Lower leg skin (tissue), 4 donors: ENCODE measurements at places on chromosomes 6 and 20. TPM values are rescaled to one million over a fixed set of nuclear protein-coding genes. Genes with fewer than 3 reads are reported as not detected.

DNA sequence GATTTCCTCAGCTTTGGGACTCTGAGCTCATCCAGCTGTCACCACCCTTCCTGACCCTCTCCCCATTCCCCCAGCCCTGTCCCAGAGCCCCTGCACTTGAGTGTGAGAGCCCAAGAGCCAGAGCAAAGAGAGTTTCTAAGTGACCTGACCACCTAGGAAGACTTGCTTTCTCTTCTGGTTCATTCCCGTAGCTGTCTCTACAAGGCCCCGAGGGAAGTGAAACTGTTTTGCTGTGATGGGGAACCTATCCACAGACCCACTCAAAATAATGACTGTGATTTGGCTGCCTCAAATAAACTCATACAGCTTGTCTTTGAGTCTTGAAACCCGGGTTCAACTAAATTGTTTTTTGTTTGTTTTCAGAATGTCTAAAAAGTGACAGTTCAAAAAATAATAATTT is 74.6 kb upstream of the XRN2 start:
- peak; percentile 63 for DNase-seq

- DNase-seq = no peak
Observed at GRCh38 chr6:87481931-87482330, 9.2 kb downstream of the SLC35A1 start.

- DNase-seq = no peak
Observed at GRCh38 chr6:108502832-108503231, 57.9 kb upstream of the FOXO3 start.

DNA sequence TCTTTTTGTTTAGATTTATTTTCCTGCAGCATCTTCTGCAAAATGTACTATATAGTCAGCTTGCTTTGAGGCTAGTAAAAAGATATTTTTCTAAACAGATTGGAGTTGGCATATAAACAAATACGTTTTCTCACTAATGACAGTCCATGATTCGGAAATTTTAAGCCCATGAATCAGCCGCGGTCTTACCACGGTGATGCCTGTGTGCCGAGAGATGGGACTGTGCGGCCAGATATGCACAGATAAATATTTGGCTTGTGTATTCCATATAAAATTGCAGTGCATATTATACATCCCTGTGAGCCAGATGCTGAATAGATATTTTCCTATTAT is 3.2 kb downstream of the FOXC1 start:
- DNase-seq = no peak

DNA sequence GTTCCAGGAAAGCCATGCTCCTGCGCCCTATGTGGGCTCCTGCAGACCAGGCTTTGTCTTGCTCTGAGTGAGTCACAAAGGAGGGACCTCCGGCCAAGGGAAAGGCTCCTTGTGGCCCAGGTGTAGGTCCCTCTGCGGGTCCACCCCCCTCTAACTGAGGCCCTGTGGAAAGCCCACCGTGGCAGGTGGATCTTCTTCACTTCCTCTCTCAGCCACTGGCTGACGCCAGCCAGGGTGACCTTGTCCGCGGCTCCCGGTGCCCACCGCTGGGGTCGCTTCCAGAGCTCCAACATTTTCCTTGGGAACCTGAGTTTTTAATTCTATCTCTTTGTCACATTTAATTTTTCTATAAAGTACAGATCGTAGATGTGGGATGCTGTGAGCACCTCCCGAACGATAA is 54.1 kb downstream of the SMOC2 start:
- DNase-seq = no peak

TPX2 gene
- 5.9 TPM for total RNA-seq

TSPO2 gene
- not detected for total RNA-seq

ZNF165 gene
- total RNA-seq = 1.4 TPM

MYH7B gene
- 0.27 TPM for total RNA-seq

- DNase-seq = no peak
Observed at GRCh38 chr6:13402711-13403110, 74.4 kb upstream of the TBC1D7 start.

RIPOR3 gene
- total RNA-seq = 1.8 TPM

- no peak for DNase-seq
Observed at GRCh38 chr20:5074232-5074674, 45.5 kb downstream of the PCNA start.

IL17A gene
- not detected for total RNA-seq

FAM162B gene
- total RNA-seq = 2.9 TPM

DNA sequence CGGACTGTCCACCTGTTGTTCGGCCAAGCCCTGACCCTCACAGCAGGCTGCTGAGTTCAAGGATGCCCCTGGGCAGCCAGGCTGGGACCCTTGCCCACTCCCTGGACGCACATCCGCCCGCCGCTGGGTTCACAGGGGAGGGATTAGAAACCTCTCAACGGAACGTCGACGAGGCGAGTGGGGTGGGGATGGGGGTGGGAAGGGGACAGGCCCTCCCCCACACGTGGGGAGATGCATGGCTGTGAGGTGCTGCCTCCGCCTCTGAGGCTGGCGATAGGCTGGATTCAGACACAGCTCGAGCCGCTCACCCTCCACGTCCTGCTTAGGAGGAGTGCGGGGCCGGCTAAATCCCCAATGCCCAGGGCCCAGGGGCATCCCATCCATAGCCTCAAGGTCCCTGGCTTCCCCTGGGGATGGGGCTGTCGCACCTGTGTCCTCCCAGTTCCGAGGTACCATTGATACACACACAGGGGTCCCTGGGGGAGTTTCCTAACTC is 90.6 kb upstream of the BHLHE23 start:
- no peak for DNase-seq

PPP1R14C gene
- 137 TPM for total RNA-seq

SAPCD1 gene
- total RNA-seq = 25.3 TPM

DNA sequence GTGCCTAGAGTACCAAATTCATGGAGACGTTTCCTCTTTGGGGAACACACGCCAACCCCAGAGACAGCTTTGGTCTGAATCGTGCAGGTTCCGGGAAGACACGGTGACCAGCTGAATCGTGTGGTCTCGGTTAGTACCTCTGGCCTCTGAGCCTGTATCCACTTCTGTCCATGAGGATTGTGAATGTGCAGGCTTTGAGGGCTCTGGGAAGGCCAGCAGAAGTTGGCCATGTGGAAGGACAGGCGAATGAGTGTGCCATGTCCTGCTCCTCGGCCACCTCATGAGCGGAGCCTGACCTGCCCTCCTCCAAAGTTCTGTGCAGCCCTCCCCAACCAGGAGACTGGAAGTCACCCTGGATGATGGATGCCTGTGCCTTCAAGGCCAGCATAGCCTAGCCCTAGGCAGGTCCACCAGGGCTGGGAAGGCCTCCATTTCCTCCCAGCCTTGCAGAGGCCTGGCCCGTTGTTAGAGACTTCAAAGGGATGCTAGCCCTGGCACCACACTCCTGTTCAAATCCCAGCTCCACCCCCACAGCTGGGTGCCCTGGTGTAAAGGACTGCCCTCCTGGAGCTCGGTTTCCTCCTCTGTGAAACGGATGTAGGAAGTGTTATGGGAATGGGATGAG is 1.7 kb upstream of the TMEM74B start:
- no peak for DNase-seq

DNA sequence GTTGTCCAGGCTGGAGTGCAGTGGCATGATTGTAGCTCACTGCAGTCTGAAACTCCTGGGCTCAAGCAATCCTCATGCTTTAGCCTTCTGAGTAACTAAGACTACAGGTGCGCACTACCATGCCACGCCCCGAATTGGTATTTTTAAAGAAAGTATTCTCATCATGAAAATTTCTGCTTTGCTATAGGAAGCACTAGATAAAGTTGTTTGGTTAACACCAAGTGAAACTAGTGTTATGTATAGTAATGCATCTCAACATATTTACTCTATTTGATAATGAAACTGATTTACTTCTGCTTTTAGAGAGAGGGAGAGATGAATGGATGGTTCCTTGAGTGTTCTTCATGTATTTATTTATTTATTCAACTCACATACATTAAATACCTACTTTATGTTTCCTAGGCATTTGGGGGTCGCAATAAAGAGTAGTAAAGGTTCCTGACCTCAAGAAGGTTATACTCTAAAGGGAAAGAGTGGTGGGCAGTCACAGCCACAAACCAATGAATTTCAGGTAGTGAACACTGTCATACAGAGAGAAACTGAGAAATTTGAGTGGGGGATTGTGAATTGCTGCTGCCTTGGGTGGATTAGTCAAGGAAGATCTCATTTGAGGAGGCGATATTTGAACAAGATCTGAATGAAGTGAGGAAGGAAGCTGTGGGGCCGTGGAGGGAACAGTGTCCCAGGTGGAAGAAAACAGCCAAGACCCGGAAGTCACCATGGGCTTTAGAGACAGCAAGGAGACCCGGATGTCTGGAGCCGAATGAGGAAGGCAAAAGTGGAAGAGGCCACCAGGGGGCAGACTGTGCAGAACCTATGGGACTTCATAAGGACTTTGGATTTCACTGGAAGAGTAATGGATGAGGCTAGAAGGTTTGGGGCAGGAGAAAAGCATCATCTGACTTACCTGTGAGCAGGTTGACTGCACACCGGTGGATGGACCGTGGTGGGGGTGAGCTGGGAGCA is 185.6 kb downstream of the TSHZ2 start:
- no peak for DNase-seq

GRCh38 chr20:41483553-41483930 is 116.9 kb upstream of the EMILIN3 start:
- no peak for DNase-seq

- no peak for DNase-seq
Observed at GRCh38 chr20:32796981-32797451, 22.7 kb upstream of the MAPRE1 start.

DNA sequence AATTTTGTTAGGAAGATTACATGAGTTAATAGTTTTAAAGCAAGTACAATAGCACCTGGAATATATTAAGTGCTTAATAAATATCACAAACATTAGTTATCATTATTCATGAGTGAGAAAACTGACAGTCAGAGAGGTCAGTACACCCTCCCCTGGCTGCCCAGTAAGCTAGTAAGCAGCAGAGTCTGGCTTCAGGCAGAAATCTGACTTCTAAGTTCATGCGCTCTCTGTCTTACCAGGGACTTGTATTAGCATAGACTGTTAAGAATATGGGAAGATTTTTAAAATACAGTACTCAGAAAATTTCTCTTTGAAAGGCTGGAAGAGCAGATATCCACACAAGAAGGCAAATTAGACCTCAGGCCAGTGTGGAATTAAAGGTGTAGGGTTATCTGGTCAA is 40.8 kb downstream of the BCAS1 start:
- DNase-seq = no peak

- DNase-seq = no peak
Observed at GRCh38 chr6:106413016-106413415, 52.5 kb downstream of the CRYBG1 start.

CALHM4 gene
- total RNA-seq = not detected

F13A1 gene
- 7.8 TPM for total RNA-seq

- DNase-seq = no peak
Observed at GRCh38 chr20:19347943-19348456, 135.6 kb downstream of the SLC24A3 start.

- DNase-seq = peak; percentile 83
Observed at GRCh38 chr6:6803180-6803977, 214.9 kb downstream of the LY86 start.

MMP24 gene
- 0.27 TPM for total RNA-seq

DNA sequence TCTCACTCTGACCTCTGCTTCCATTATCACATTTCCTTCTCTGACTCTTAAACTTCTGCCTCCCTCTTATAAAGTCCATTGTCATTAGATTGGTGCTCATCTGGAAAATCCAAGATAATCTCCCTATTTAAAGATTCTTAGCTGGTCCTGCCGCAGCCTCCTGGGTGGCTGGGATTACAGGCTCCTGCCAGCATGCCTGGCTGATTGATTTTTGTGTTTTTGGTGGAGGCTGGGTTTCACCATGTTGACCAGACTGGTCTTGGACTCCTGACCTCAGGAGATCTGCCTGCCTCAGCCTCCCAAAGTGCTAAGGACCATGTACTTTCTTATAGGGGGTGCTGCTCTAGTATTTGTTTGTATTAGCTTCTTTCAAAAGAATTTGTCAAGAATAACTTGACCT is 5.3 kb upstream of the RPF2 start:
- DNase-seq = no peak

DNA sequence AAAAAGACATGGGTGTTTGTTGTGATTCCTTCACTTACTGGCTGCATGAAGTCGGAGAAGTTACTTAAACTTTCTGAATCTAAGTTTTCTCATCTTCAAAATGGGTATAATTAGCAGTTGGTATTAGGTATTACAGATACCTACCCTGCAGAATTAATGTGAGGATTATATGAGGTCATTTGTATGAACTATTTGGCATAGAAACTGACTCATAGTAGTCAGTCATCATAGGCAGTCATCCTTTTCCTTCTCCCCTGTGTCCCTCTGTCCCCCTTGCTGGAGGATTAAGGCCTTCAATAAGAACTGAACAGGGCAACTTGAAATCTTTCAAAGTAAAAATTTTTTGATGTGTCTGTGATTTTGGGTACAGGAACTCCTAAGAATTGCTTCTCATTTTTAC is 26.3 kb downstream of the RALGAPB start:
- DNase-seq = no peak

CYP24A1 gene
- total RNA-seq = 0.10 TPM

GRCh38 chr6:46583721-46584120 is 68.9 kb downstream of the CYP39A1 start:
- DNase-seq = no peak

DNA sequence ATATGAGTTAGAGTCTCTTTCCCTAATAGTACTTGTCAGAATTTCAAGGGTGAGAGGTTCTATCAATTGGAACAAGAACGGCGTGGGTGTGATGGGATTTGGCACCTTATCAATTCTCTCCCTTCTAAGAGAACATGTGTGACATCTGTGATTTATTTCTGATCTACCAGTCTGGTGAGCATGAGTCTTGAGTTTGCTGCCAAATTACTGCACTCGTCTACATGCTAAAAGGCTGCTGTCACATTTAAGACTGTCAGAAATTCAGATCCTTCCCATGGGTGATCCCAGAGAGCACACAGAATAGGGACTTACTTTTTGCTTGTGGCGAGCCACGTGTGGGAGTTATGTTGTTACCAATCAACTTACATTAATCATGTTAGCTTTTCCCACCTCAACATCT is 370.2 kb upstream of the SASH1 start:
- DNase-seq = no peak

GRCh38 chr6:80341330-80341729 is 234.9 kb downstream of the BCKDHB start:
- DNase-seq = no peak

BTBD9 gene
- total RNA-seq = 15.8 TPM

DNA sequence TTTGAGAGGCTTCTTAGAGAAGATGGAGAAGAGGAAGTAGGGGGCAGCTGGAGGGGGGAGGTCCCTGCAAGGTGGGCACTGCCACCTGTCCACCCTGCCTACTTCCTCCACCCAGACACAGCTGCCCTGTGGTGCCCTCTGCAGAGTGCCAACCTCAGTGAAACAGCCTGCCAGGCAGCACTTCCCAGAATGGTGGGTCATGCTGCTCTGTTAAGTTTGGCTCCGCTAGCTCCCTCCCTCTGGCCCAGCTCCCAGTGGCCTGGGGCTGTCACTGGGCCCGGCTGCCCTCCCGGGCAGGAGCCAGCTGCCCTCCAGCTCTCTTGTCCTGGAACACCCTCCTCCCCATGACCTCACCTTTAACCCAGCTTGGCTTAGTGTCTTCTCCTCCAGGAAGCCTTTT is 5.1 kb upstream of the EPB41L1 start:
- DNase-seq = no peak

DNA sequence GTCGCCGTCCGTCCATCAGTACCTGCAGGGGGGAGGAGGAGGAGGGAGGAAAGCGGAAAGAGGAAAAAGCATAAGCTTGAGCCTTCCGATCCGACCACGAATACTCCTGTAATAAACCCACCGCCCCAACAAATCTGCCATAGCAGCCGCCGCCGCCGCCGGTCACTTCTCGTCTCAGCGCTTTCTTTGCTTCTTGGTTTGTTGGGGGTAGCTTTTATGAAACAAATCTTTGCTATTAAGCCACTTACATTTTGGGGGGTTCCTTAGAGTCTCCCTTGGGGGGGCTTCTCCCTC is 277 bp downstream of the ADGRB3 start:
- DNase-seq = no peak
